ENCODE measurements at places on chromosomes 2 and 18.

- peak; percentile 86 for DNase-seq
These were observed 132.9 kb upstream of the MGAT5 start for GRCh38 chr2:134120733-134121630.

DNA sequence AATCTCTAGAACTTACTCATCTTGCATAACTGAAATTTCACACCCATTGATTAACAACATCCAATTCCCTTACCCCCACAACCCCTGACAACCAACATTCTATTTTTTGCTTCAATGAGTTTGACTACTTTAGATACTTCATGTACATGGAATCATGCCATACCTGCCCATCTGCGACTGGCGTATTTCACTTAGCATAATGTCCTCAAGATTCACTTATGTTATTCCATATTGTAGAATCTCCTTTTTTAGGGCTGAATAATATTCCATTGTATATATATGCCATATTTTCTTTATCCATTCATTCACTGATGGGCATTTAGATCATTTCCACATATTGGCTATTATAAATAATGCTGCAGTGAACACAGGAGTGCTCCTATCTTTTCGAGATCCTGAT, 13.8 kb downstream of the CTAGE1 start:
- no peak for DNase-seq

DNA sequence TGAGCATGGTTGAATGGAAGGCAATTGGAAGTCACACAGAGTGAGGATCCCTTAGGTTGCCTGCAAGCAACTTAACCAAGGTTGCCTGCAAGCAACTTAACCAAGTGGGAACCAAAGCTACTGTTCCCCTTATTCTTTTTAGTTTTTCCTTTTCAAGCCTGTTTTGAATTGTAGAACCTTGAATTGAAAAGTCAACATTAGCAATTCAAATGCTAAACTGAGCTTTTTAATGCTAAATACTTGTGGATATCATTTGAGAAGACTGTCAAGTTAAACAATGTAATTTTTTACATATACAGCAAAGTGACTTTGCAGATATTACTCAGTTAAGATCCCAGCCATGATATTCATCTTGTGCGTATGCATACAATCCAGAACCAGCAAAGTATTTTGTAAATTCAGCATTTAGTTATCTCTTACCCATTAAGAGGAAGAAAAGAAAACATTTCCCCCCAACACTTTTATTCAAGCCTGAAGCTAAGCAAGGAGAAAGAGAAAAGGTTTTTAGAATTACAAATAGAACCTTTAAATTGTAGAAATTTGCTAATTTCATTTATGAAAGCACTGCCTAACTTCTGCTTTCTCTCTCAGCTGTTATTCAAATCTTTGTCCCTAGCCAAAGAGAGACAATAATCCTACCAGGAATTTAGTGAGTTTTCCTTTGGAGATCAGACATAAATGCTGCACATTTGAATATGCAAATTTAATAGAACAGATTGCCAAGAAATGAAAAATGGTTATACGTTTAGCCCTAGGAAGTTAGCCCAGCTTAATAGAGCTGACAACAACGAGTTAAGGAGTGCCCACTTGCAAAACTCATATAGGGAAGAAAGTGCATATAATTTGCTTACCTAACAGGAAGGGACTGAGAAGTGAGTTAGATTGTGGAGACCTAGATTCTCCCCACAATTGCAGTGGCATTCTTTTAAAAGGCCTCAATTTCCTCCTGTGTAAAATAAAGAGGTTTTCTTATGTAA, 643.2 kb upstream of the PIK3C3 start:
- no peak for DNase-seq

- no peak for DNase-seq
These were observed 76.4 kb downstream of the METTL4 start for GRCh38 chr18:2494921-2495320.

- DNase-seq: no peak
These were observed 43.8 kb upstream of the KCNE4 start for GRCh38 chr2:223008162-223008561.

Measured in GM13976 (cell line).